ENCODE measurements at places on chromosomes 2 and 18.

GRCh38 chr2:241087420-241088268, 14.4 kb downstream of the MTERF4 start:
- no peak for DNase-seq

DNA sequence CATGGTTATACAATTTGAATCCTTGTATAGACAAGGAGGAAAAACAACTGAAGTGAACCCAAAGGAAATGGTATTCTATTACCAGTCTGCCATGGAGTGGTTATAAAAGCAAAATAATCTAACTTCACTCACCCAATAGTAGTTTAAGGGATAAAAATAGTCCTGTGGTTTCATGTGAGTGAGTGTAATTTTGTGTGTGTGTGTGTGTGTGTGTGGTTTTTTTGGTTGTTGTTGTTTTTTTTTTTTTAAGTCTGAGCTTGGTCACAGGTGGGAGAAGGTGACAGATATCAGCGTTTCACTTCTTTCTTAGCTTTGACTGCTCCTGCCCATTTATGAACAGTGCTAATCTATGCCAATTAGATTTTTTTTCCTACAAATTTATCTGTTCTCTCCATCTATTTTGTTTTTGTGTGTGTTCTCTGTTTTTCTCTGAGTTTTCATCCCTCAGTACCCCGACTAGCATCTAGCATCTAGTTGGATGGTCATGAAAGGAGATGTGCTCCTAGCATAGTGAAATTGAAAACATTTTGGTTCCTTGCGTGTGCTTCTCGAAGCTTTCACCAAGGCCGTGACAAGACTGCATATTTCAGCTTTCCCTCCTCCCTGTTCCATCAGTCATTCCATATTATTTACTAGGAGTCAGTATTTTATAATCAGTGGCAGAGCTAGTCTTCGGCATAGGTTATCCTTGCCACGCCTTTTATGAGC, 200.1 kb upstream of the DTNA start:
- no peak for DNase-seq

DNA sequence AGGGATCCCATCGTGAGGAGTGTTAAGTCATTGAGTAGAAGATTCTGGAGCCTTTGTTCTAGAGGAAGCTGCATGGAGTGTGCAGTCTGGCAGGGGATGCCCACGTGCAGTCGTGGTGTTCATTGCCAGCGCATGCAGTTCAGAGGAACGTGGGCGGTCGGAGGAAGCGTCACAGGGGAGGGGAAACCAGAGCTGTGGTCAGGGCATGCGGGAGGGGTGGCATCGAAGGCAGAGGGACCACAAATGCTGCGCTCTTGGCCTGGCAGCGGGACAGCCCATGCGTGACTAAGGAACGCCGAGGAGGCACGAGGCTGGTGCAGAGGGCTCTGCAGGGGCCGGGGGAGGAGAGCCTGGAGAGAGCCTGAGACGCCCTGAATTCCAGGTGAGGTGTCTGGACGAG, 141.1 kb downstream of the KLHL29 start:
- DNase-seq: no peak

DNA sequence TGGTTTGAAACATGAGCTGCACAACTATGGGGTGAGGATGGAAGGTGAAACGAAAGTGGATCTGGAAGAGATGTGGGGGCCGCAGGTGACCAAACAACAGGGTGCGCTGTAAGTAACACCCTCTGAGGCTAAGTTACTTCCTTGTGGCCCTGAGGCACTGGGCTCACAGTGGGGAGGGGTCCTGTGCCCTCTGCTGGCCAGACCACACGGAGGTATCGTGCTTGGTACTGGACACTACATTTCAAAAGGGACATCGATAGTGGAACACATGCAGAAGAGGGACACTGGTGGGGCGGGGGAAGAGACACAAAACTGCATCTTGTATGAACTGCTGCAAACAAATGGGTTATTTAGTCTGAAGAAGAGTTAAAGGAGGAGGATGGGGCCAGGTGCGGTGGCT, 110.6 kb downstream of the CLIP4 start:
- no peak for DNase-seq

GRCh38 chr2:201929281-201930026, 104.2 kb upstream of the FZD7 start:
- DNase-seq: no peak

DNA sequence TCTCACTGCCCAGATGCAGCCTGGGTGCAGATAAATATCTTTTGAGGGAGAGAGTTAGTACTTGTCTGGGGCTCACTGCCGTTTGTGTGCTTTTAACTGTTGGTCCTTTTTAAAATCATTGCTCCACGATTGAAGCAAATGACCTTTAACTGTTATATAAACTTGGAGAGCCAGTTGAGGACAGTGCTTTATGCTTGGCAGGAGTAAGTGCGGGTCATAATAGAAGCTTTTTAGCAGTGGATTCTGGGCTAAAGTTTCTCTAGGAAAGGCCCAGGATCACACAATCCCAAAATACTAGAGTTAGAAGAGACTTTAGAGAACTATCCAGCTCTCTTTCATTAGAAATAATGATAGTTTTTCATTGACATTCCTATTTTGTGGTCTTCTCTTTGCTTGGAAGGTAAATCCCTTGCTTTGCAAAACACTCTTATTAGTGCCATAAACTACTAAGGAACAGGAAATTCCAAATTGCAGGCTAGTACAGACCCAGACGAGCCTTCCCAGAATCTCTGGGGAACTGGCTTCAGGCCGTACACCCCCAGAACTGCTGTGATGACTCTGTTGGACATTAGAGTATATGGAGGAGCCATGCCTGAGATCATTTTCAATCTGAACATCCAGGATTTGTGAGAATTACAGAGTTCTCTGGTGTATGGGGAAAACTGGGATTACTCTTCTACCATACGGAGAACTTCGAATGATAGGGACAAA, 19.1 kb downstream of the LIMS1 start:
- no peak for DNase-seq

DNA sequence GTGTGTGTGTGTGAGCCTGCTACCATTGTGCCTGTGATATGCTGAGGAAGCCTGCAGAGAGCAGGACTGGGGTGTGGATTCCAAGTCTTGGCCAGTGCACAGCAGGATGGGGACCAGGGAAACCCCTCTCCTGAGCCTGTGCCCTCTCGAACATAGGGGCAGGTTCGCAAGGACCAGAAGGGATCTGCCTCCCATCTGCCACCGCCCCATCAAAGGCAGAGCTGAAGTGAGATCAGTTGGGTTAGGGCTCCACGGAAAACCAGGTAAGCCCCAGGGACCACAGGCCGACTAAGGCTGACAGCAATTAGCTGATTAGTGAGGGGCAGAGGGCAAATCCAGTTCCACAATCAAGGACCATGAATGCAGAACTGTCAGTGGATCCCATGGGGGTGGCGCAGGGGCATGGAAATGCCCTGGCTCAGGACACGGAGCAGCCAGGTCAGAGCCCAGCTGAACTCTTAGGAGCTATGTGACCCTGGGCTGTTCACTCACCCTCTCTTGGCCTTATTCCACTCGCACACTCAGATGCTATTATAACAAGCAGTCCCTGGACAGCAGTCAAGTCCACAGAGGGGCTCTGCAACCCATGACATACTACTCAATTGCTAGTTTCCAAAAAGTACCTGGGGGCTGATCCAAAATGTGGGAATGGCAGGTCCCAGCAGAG, 84.2 kb upstream of the ID2 start:
- DNase-seq: no peak

- no peak for DNase-seq
These were observed 37.0 kb upstream of the CASP8 start for GRCh38 chr2:201223089-201224073.

DNA sequence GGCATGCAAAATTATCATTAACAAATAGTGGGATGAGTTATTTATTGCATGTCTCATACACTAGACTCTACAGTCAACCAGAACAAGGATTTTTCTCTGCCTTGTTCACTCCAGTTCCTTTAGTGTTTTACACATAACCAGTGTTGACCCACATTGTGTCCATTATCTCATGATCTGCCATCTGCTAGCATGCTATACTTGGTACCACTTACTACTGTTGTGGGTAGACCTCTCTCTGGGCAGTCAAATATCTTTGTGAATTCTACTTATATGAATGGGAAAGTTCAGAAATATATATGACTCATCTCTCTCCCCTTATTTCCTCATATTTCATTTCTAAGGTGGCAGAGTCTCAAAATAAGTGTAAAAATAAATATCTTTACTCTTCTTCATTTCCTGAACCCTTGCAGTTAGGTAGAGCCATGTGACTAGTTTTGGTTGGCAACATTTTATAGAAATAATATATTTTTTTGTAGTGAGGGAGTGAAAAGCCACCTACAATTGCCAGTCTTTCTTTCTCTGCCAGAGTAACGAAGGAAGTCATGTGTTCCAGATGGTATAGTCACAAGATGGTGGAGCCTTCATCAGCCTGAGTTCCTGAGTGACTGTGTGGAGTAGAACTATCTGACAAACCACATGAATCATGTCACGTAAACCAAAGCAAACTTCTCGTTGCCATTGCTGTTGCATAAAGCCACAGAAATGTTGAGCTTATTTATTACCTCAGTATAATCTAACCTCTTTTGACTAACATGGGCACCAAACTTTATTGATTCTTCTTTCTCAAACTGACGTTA, 704.0 kb downstream of the RNF144A start:
- DNase-seq: no peak

DNA sequence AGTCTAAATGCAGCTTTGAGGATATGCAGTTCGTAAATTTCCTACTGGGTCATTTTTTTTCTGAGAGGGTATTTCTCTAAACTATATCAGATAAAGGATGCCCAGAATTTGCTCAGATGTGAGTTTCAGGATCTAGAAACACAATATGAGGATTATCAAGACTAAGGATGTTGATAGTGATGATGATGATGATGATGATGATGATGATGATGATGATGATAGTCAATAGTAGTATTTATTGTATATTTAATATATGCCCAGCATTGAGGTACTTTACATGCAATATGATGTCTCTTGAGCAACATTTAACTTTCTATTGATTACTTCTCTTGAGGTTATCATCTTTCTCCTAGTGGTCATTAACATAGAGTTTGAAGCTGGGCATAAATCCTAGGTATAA, 222.1 kb upstream of the NRP2 start:
- no peak for DNase-seq

GRCh38 chr18:23259701-23260681, 124.7 kb downstream of the CABLES1 start:
- no peak for DNase-seq

DNA sequence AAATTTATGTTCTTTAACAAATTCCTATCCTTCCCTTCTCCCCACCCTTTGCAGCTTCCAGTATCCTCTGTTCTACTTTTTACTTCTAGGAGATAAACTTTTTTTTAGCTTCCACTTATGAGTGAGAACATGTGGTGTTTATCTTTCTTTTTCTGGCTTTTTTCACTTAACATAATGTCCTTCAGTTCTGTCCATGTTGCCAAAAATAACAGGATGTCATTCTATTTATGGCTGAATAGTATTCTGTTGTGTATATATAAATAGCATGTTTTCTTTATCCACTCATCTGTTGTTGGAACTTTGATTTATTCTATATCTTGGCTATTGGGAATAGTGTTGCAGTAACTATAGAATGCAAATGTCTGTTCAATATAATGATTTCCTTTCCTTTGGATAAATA, 1191.2 kb downstream of the CNTNAP5 start:
- no peak for DNase-seq

DNA sequence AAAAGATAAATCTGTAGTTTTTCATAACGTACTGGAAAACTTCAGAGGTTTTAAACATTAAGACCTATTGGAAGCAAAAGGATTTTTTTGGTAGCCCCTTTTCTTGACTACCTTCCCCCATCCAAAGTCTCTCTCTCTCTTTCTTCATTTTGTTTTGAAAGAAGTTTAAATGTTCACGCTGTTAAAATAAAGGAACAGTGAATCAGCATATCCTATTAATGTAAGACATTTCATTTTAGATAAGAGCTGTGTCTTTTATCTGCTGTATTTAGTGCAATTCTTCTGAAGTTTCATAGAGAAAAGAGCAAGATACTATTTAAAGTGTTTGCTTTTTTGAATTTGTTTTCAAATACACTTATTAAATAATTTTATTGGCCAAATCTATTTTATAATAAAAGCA, 205.5 kb upstream of the POU3F3 start:
- DNase-seq: no peak

DNA sequence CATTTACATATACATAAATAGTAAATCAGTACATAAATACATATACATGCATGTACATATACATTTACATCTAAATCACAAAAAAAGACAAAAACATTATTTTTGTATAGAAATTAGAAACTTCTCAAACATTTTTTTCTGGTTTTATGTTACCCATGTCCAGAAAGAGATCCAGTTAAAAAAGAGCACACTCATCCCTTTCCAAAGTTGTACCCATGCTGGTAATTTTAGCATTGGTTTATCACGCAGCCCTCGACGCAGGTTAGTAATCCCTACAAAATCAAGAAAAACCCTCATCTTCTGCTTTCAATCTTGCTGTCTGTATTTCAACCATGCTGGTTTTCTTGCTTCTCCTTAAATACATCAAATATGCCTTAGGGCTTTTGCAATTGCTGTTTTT, 10.5 kb downstream of the SCN9A start:
- no peak for DNase-seq

- no peak for DNase-seq
These were observed 35.4 kb downstream of the MBP start for GRCh38 chr18:77096936-77097886.

DNA sequence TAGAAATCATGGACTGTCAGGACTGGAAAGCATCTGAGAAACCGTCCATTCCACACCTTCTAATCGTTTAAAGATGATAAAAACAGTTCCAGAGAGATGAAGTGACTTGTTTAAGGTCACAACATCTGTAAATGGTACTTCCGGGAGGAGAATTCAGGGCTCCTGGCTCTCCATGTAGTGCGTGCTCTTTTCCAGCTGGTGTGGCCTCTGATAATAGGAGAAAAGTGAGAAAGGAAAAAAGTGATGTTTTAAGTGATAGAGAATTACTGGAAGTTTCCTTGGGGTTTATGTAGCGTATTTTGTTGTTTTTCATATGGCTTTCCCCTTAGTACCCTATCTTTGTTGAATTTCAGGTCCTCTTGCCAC, 663 bp downstream of the C2orf49 start:
- no peak for DNase-seq

DNA sequence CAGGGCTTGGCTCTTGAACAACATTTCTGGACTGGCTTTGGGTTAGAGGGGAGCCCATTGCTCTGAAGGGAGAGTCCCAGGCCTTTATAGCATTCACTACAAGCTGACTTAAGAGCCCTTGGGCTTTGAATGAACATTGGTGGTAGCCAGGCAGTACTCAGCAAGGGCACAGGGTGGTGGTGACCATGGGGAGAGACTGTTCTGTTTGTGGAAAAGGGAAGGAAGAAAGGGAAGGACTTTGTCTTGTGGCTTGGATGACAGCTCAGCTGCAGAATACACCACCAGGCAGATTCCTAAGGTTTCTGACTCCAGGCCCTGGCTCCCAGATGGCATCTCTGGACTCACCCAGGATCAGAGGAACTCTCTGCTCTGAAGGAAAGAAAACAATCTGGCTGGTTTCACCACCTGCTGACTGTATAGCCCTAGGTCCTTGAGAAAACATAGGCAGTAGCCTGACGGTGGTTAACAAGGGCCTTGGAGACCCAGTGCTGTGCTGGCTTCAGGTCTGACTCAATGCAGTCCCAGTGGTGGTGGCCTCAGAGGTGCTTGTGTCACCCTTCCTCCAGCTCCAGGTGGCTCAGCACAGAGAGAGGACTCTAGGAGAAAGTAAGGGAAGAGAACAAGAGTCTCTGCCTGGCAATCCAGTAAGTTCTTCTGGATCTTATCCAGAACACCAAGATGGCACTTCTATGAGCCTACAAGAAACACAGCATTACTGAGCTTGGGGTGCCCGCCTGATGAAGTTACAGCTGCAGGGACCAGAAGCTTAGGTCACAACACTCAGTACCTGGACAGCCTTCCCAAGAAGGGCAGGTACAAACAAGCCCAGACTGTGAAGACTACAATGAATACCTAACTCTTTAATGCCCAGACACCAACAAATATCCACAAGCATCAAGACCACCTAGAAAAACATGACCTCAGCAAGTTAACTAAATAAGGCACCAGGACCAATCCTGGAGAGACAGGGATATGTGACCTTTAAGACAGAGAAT, 16.4 kb upstream of the ABCB11 start:
- no peak for DNase-seq
